ELR (cell line): ENCODE measurements at places on chromosomes 11 and 22.

DNA sequence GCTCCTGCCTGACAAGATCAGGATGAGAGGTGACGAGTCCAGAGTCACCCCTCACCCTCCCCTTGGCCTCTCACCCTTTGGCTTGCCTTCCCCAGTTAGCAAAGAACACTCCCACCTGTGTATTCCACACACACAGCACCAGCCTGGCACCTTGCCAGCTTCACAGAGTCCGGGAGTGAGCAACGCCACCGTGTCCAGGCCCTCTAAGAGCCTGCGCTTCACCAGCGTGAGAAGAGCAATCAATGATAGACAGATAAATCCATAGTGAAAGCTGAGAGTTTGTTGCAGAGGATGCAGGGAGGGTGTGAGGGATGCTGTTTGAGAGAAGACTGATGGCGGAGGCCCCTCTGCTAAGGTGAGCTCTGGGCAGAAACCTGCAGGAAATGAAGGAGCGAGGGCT is 404.5 kb downstream of the LARGE1 start:
- DNase-seq: no peak

DNA sequence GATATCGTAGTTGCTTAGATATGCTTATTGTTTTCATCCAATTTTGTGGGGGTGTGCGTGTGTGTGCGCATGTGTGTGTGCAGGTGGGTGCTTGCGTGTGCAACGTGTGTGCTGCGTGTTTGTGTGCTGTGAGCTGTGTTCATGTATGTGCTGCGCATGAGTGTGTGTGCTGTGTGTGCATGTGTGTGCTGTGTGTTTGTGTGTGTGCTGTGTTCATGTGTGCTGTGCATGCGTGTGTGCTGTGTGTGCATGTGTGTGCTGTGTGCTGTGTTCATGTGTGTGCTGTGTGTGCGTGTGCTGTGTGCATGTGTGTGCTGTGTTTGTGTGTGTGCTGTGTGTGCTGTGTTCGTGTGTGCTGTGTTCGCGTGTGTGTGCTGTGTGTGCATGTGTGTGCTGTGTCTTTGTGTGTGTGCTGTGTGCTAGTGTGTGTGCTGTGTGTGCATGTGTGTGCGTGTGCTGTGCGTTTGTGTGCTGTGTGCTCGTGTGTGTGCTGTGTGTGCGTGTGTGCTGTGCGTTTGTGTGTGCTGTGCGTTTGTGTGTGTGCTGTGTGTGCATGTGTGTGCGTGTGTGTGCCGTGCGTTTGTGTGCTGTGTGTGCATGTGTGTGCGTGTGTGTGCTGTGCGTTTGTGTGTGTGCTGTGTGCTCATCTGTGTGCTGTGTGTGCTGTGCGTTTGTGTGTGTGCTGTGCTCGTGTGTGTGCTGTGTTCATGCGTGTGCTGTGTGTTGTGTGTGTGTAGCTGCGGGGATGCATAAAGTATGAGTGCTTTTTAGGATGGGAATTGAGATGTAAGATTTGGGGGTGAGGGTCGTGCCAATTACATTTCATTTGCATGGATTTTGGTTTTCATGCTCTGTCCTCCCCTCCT is 7.6 kb downstream of the IGF2 start:
- DNase-seq: no peak

- no peak for DNase-seq
Observed at GRCh38 chr11:86506235-86506634, 131.5 kb downstream of the CCDC81 start.

GRCh38 chr11:14927146-14927545 is 35.1 kb upstream of the CYP2R1 start:
- peak; percentile 28 for DNase-seq

- DNase-seq: no peak
Observed at GRCh38 chr11:22460181-22460580, 122.0 kb downstream of the SLC17A6 start.
